ENCODE measurements at places on chromosomes 1 and 21.

- DNase-seq, result no peak
Observed at GRCh38 chr1:211118407-211119102, 15.4 kb downstream of the KCNH1 start.

- no peak for DNase-seq
Observed at GRCh38 chr1:236619398-236619797, 15.1 kb upstream of the HEATR1 start.

DNA sequence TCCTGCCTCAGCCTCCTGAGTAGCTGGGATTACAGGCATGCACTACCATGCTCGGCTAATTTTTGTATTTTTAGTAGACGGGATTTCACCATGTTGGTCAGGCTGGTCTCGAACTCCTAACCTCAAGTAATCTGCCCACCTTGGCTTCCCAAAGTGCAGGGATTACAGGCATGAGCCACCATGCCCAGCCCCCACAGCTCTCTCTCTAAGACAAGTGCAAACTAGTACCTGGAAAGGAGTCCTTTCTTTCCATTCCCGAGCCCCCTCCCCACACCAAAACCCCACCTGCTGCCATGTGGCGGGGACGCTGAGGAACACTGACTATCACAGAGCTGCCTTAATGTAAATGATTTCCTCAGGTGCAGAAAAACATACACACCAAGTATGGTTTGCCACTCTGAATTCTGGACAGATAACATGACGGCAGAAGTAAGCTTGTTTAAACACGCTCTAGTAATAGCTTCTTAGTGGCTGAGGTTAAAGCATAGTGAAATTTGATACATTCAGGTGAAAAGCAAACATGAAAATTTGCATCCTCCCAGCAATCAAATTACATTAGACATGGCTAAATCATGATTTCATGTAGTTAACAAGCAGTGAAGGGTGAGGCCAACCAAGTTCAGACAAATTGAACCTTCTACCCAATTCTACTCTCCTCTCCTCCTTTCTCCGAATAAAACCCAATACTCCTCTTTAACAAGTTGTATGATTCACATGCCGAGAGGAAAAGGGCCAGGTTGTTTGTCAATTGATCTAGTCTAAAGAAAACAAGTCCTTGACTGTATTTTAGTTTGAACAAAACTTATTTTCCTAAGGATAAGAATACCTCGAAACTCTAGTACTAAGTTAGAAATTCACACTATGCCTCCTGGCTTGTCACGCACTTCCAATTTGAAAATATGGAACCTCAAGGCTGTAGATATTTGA, 19.8 kb downstream of the ERRFI1 start:
- DNase-seq, result no peak

DNA sequence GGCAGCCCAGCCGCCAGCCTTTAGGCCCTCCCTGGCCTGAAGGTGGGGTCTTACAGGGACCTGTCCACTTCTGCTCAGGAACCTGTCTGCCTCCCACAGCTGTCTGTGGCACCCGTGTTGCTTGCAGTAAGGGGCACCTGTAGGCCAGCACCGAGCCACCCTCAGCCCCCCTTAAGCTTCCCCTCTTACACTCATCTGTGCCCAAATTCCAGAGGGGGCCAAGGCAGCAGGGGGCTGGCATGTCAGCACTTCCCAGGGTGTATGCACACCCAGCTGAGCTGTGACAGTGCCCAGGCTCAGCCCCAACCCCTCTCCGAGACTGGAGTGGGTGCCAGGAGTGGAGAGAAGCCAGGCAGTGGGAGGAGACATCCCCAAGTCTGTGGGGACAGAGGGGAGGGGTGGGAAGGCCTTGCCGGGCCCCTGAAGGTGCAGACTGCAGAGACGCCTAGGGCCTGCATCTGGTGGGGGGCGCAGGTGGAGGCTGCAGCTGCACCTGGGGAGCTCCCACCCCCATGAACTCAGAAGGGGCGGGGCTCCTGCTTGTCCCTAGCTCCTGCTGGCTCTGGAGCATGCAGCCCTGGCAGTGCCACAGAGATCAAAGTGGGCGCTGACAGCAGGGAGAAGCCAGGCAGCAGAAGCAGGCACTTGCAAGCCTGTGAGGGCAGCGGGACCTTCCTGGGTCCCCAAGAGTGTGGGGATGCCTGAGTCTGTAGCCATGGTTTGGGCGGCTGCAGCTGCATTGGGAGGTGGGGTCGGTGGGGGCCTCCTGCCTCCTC, 5.4 kb upstream of the SLC2A7 start:
- no peak for DNase-seq

- DNase-seq, result peak; percentile 61
Observed at GRCh38 chr1:45569962-45570581, 13.8 kb upstream of the NASP start.

GRCh38 chr1:53279296-53280200, 41.2 kb upstream of the MAGOH start:
- no peak for DNase-seq

DNA sequence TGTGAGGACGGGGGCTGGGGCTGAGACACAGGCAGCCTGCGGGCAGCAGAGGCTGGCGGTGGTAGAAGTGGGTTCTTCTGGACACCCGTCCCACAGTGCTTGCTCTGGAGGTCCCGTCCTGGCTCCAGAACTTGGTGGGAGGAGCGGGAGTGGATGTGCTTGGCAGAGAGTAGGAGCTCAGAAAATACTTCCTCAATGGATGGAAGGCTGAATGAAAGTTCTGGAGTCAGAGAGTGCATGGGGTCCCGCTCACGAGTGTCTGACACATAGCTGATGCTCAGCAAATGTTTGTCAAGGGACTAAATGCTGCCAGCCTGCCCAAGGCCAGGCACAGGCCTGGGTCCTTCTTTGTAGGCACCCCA, 13.4 kb upstream of the NES start:
- no peak for DNase-seq

- DNase-seq, result no peak
Observed at GRCh38 chr1:214913966-214914365, 168.6 kb upstream of the KCNK2 start.

DNA sequence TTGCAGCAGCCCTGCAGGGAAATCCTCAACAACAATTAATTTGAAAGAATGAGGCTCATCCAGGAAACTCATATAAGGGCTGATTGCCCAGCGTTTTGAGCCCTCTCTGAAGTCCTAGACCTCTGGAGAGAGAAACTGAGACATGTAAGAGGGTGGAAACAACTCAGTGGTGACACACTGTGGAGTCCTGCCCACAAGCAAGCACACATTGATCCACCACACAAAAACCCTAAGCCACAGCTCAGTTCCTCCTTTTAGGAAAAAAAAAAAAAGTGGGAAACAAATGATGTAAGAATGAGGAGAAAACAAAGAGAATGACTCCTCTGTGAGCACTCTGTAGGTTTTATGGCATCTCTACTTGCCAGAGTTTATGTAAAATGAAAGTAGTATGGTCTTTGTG, 22.9 kb upstream of the PLA2G5 start:
- no peak for DNase-seq

GRCh38 chr1:58620926-58621325, 43.9 kb upstream of the TACSTD2 start:
- no peak for DNase-seq

DNA sequence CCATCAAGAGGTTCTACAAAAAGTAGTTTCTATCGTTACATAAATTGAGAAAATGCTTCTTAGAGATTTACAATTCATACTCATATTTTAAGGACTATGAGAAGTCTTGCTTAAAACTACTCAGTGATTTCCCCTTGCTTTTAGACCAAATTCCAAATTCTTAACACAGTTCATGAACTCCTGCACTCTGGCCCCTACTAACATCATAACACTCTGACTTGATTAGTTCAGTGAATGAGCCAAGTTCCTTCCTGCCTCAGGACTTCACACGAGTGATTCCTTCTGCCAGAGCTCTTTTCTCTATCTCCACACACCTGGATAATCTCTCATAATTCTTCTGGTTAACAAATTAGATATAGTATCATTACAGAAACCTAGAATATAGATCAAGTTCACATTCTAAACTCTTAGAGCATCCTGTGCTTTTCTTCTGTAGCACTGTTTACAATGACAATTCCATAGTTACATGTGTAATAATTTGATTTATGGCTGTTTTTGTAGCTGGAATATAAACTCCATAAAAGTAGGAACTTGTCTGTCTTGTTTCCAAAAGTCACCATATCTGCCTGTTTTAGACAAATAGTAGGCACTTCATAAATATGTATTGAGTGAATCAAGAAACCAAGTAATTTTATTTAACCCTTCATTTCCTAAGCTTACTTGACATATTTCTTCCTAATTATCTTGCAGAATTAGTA, 59.9 kb downstream of the NUF2 start:
- DNase-seq, result no peak

- DNase-seq, result no peak
Observed at GRCh38 chr21:44773291-44773932, 28.2 kb downstream of the UBE2G2 start.

DNA sequence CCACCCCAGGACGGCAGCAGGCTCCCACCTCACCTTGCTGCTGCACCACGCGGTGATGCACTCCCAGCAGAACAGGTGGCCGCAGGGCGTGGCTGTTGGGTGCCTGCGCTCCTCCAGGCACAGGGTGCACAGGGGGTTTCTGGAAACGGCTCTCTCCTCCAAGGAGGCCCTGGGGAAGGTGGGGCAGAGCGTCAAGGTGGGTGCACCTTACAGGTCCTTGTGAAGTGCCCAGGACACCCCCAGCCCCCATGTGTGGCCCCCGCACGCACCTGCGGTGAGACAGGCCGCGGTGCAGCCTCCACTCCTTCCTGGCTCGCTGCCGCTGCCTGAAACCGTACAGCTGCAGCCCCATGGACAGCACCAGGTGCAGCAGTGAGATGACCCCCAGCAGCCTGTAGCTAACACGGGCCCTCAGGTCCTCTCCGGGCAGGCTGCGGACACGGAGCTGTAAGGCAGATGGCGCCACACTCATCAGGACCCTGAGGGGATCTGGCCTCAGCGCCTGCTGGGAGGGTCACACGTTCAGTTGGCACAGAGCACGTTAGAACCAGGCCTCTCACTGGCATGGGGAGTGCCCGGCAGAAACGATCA, 5.8 kb downstream of the PEX10 start:
- no peak for DNase-seq

DNA sequence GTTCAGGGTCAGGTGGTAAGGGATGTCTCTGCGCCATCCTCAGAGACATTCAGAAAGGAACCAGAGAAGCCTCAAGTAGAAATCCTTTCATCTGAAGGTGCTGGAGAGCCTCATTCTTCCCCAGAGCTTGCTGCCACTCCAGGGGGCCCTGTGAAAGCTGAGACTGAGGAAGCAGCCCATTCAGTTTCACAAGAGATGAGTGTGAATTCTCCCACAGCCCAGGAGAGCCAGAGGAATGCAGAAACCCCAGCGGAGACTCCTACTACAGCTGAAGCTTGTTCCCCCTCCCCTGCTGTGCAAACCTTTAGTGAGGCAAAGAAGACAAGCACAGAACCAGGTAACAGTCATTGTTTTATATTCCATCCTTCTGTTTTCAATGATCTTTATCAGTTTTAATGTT, 38.7 kb downstream of the ZBTB40 start:
- no peak for DNase-seq

GRCh38 chr1:162690672-162691434, 58.6 kb downstream of the DDR2 start:
- DNase-seq, result no peak

GRCh38 chr1:87958201-87958600, 629.5 kb downstream of the LMO4 start:
- DNase-seq, result no peak

- DNase-seq, result no peak
Observed at GRCh38 chr1:150257624-150258585, at the start of gene CA14. Gene CA14, plus strand, starts transcription at chr1:150257774. Its CDS starts 355 bp downstream, at chr1:150258129.

DNA sequence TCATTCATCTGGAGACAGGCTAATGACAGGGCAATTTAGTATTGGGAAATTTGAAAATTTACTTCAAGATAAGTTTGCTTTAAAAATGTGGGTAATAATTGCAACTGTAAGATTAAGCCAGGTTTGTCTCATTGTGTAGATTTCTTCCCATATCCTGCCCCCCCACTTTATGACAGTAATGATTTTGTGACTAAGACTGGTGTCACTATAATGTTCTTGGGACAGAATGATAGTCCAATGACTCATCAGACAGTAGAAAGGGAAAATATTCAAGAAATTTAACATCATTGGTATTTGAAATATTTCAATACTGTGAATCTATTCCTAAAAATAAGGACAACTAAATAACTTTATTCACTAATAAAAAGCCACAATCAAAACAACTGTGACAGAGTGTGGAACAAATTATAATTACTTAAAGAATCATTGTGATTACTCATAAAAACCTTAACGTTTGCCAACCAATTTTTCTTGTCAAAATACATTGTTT, 36.7 kb downstream of the FH start:
- no peak for DNase-seq

DNA sequence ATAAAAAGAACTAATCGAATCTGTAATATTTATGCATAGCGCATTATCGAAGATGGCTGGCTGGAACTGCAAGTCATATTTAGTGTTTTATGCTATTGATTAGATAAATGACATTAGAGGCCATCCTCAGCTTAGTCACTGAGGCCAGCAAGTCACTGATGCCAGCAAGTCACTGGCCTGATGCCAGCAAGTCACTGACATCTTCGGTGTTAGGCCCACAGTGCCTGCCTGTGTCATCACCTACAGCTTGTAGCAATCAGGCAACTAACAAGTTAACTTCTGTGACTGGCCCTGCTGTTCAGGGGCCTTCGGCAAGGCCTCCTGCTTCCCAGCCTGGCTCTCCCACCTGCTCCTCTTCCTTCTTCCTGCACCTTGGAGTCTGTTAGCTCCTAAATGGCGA, 65.6 kb upstream of the SCCPDH start:
- DNase-seq, result no peak

DNA sequence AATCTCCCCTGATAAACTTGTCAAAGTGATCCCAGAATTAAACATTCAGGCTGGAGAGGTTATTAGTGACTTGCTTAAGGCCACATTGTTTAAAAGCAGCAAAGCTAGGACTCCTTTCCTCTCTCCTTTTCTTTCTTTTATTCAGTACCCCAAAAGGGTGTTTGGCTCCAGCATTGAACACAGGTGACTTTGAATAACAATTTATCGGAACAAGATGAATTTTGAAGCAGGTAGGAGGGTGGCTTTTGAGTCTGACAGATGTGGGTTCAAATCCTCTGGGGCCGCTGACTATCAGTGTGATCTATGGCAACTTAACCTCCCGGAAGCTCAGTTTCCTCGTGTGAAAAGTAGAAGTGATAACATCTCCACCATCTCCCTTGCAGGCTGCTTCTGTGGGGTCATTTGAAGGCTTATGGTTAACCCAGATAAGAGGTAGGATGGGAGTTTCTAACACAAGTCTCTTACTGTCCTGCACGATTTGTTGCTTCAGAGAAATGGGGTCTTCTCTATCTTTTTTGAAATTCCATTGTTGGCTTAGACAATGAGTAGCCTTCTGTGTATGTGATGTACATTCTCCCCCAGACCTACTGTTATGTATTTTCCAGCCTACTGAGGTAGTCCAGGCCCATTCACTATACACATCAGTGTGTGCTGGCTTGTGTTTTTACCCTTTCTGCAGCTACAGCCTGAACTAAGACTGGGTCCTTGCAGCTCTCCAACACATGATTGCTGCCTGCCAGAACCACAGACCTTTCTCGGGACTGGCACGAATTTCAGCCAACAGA, 29.0 kb downstream of the JUN start:
- DNase-seq, result no peak
